ENCODE measurements at places on chromosomes 2 and 18. TPM values are rescaled to one million over a fixed set of nuclear protein-coding genes. Genes with fewer than 3 reads are reported as not detected.

DNA sequence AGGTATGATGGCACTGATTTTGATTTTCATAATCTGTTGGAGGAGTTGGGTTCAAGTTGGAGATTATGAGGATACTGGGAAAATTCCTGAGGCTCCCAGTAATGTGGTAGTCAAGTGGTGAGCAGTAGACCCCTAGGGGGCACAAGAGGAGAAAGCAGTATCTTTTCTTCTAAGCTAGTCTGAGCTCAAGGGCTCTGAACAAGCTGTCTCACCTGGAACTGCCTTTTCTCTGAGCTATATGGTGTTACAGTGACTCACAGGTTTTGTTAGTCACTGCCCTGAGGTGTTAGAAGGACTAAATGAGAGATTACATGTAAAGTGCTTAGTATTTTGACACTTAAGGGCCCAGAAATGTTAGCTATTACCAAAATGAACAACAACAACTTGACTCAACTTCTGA is 42.2 kb downstream of the CD302 start:
- DNase-seq = peak; percentile 57

DNA sequence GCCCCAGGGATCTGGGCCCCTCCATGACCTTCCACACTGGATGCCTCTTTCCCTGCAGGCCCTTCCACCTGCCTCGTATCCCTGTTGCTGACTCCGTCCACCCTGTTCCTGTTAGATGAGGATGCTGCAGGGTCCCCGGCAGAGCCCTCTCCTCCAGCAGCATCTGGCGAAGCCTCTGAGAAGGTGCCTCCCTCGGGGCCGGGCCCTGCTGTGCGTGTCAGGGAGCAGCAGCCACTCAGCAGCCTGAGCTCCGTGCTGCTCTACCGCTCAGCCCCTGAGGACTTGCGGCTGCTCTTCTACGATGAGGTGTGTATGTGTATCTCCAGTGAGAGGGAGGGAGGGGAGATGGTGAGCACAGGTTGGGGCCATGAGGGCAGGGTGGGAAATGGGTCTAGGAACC is 12.4 kb upstream of the SLC4A3 start:
- no peak for DNase-seq

GRCh38 chr2:199136681-199137080 is 321.1 kb downstream of the SATB2 start:
- DNase-seq = peak; percentile 85

GRCh38 chr2:52473526-52473925 is 1294.1 kb upstream of the CHAC2 start:
- no peak for DNase-seq

GRCh38 chr2:54569745-54570301 is 113.7 kb downstream of the SPTBN1 start:
- no peak for DNase-seq

DNA sequence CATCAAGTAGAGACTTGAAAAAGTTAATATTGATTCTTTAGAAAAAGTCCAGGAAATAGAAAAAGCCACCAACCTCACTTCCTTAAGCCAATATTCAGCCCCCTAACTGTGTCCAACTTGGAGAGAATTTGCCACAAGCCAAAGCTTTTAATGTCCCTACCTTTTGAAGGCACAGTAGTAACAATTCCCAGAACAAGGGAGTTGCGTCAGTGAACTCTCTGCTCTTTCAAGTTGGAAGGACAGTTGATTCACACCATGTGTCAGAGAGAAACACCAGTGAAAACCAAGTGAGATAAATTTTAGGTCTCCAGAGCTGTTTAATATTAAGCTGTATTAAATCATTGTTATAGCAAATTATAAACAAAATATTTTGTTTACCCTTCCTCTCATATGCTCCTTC is 66.1 kb downstream of the EXOC6B start:
- DNase-seq = no peak

Gene DAW1
- total RNA-seq = 5.2 TPM

Gene SNORC
- 0.30 TPM for total RNA-seq

Gene FAM117B
- total RNA-seq = 2.1 TPM
